ENCODE measurements at places on chromosomes 11 and 22.

DNA sequence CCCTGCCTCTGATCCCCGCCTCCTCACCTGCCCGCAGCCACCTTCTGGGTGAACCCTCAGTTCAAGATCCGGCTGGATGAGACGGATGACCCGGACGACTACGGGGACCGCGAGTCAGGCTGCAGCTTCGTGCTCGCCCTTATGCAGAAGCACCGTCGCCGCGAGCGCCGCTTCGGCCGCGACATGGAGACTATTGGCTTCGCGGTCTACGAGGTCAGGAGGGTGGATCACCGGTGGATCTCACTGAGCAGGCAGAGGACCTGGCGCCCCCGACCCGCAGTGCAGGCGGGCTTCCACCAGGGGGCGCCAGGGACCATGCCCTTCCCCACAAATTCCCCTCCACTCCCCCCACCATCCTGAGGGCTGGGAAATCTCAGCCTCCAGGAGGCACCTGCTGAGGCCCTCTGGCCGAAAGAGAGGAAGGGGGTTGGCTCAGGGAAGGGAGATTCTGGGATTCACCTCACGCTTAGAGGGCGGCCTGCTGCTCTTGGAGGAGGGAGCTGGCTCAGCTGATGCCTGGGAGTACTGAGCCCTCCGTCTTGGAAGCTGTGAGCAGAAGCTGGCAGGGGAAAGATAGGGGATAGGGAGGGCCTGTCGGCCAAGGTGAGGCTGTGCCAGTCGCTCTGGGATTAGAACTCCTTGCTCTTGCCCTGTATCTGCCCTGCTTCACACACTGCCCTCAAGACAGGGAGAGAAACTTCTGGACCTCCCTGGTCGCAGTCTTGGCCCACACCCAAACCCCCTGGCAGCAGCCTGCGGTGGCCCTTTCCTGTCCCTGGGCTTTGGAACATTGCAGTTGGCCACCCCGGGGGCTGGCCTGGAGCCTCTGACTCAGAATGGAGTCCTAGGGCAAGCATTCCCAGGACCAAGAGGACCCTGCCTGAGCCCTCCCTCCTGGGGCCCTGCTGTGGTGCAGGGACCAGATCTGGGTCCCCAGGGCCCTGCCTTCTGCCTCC, 23.2 kb downstream of the CAPN1 start:
- no peak for DNase-seq

GRCh38 chr11:107078375-107078774, 60.1 kb upstream of the GUCY1A2 start:
- no peak for DNase-seq

DNA sequence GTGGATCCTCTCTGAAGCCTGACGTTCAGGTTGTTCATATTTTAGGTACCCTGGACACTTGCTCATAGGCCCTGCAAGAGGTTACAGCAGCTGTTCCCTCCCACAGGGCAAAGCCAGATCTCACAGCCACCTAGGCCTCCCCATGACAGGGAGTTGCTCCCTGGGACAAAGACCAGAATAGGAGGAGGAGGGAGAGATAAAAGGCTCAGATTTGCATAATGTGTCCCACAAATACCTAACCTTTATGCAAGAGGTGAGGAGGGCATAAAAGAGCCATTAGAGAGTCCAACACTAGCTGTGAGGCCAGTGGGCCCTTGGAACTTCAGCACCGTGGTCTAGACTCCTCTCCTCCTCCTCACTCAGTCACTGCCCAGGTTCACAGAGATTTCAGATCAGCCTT, 33.8 kb downstream of the ZNF280B start:
- DNase-seq = no peak

GRCh38 chr11:10708131-10708530, 14.6 kb upstream of the IRAG1 start:
- DNase-seq = no peak

- DNase-seq = no peak
Observed at GRCh38 chr11:64088162-64089026, 52.7 kb downstream of the FLRT1 start.

DNA sequence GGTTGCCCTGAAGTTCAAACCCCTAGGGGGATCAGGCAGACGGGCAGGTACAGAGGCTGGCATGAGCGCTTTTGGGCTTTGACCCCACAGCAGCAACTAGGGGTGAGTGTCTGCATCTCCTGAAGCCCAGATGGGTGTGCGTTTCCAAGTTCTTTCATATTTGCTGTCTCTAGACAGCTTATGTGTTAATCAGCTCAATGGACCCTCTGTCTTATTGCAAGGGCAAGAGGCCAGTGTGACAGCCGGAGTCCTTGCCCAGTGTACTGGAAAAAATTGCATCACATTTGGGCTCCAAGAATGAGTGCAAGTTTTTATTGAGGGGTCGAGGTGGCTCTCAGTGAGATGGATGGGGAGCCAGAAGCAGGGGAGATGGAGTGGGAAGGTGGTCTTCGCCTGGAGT, 1863.7 kb upstream of the RAG2 start:
- DNase-seq = no peak

Data from skin of body (tissue), 3 donors.